ENCODE measurements at places on chromosomes 6 and 20.

DNA sequence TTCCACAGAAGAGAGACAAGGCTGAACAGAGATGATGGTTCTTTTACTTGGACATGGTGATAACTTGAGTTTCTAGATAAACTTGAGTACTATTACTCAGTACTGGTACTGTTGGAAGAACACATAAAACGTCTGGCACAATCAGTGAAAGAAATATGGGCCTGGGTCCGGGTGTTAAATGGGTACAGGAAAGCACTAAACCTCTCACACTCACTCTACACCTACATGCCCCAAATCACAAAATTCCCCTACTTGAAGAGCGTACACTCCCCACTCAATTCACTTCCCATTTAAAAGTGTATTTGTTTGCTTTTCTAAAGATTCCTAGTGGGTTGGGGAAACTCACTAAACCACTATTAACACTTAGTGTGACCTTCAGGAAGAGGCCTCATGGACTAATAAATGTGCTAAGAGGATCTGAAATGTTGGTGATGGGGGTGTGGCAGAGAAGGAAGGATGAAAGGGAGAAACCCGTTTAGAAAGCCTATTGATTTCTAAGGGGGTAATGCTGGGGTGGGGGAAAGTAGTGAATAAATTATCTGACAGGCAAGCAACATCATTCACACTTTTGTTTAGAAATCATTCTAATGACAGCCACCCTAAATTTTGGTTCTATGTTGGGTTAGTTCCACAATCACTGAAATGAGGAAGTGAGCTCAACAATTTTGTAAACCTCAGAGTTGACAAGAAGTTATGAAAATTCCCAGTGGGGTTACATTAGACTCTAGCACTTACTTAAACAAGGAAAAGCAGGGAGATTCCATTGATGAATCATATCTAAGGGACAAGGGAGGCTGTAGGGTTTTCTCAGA lies 222.6 kb upstream of the MARCKS start:
- DNase-seq = no peak

DNA sequence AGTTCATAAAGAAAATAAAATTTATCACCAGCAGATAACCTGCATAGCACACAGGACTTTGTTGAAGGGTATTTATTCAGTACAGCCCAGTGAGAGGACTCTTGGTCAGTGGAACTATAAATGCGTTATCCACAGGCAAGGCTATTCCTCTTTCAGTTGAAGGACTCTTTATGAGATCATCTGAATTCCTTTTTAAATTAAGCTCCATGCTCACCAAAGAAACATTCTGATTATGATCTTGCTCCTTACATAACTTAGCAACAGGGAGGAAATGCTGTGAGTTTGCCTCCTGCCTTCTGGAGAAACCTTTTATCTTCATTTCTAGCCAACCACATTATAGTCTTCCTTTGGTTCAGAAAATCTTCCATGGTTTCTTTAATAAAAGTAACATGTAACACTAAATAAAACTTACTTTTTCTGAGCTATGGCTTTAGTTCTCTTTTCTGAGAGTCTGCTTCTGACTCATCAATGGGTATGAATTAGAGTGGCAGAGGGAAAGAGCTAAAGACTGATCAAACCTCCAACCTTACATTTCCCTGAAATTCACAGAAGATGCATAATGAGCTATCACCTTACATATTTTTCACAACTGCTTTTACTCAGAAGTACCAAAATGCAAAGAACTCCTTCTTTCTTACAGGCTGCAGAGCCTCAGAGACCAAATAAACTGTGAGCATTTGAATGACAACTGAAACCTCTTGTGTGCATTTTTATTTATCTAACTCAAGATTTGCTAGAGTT lies 267.2 kb downstream of the ADGRG6 start:
- DNase-seq = no peak

DNA sequence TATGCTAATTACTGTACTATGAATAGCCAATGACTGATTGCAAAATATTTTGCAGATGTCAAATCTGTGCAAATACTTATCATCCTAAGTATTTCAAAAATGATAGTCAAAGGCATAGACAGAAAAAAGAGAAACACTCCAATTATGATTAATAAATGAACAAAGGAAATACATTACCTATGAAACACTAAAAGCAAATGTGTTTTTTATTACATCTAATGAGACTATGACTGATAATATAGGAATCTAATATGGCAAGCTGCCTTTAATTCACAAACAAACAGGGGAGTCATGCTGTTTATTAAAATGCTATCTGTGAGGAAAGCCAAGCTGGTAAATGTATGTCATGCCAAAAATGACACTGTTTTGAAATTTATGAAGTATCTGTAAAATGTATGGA lies 713.2 kb upstream of the NRSN1 start:
- no peak for DNase-seq

DNA sequence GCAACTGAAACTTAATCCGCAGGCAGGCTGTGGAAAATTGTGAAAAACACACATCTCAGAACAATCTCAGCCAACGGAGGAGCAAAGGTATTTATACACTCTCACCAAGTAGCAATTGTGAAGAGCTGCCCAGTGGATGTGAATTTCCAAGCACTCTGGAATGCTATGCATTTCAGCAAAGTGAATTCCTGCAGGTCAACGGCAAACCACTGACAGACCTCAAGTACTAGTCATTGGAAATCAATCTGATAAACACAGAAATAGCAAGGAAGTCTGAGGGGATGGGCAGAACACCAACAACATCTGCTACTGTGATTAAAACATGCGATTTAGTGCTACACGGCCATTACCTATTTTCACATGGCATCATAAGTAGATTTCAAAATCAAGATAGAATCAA lies 429.1 kb downstream of the HTR1B start:
- DNase-seq = no peak

GRCh38 chr6:161761966-161762365 lies 488.1 kb upstream of the AGPAT4 start:
- DNase-seq = no peak

DNA sequence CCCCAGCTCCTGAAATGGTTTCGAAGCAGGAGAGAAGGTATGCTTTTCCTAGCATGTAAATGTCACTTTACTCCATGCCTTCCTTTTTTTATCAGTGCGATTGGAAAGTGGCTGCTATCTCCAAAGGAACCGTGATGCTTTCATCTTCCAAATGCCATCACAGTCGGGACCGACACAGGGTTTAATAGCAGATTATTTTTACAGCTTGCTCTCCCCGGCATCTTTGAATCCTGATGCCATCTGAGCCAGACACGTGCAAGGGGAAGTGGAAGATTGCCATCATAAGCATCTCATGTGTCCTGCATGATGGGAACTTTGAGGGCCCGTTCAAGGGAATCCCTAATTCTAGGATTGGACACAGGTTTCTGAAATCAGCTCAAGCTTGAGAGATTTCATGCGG lies 253.4 kb upstream of the KCNG1 start:
- no peak for DNase-seq

DNA sequence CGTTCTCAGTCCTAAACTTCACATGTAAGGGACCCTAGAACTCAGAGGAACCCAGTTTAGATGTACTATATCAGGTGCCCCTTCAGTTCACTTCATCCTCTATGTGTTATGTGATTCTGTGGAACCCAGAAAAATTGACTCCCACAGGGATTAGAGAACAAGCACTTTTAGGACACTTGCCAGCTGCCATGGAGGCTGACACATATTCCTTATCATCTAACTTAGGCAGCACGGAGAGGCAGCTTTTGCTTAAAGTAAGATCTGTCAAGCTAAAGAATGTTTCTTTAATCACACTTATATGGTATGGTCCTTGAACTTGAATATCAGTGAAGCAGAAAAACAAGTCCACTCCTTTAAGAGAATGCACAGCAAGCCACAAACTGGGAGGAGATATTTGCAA lies 701.5 kb upstream of the ID4 start:
- no peak for DNase-seq

DNA sequence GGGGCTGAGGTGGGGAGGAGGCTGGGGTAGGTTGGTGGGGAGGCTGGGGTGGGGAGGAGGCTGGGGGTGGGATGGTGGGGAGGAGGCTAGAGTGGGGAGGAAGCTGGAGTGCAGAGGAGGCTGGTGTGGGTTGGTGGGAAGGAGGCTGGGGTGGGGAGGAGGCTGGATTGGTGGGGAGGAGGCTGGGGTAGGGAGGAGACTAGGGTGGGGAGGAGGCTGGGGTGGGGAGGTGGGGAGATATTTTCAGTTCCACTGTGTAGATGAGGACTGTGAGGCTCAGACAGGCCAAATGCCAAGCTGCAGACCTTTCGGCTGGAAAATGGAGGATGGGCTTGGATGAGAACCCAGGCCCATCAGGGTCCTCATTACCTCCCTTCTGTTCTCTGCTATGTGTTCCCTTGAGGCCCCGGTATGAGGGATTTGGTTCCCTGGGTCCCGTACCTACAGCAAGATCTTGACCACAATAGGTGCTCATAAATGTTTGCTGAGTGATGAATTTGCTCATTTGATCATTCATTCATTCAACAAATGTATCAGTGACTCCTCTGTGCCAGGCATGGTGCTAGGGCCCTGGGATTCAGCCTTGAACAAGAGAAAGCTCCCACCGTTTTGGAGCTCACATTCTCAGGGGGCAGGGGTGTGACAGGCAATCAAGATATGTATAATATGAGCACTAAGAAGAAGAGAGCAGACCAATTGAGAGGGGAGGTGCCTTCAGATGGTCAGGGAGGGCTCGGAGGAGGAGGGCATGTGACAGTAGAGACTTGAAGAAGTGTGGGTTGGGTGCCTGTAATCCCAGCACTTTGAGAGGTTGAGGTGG lies 36.1 kb upstream of the NOL4L start:
- peak; percentile 66 for DNase-seq

- no peak for DNase-seq
Observed at GRCh38 chr6:113645576-113645970, 211.6 kb upstream of the MARCKS start.

GRCh38 chr20:63153254-63154221 lies 62.4 kb downstream of the YTHDF1 start:
- no peak for DNase-seq

DNA sequence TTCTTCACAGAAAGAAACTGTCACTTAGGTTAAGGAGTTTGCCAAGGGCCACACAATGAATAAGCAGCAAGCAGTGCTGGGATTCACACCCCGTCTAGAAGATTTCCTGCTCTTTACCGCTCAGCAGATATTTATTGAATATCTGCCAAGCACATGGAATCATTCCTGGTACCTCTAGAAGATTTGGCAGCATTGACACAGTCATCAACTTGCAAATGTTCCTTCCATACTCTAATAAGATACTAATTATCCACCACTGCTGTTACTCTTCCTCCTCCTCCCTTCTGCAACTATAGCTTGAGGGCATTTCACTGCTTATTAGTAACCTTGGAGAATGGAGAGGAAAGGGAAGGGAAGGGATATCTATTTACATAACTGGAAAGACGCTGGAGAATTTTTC lies 13.0 kb downstream of the MOXD1 start:
- no peak for DNase-seq

GRCh38 chr6:26471970-26472369 lies 14.2 kb downstream of the BTN2A1 start:
- DNase-seq = no peak

DNA sequence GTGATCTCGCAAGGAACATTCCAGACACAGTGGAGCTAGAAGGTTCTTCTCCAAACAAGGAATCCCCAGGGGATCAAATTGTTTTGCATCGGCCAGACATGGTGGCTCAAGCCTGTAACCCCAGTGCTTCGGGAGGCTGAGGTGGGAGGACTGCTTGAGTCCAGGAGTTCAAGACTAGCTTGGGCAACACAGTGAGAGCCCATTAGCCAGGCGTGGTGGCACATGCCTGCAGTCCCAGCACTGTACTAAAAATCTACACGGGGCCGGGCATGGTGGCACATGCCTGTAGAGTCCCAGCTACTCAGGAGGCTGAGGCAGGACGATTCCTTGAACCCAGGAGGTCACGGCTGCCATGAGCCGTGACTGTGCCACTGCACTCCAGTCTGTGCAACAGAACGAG lies 15.3 kb downstream of the GMEB2 start:
- DNase-seq = no peak

GRCh38 chr6:73624896-73625295 lies 28.9 kb downstream of the SLC17A5 start:
- DNase-seq = no peak

DNA sequence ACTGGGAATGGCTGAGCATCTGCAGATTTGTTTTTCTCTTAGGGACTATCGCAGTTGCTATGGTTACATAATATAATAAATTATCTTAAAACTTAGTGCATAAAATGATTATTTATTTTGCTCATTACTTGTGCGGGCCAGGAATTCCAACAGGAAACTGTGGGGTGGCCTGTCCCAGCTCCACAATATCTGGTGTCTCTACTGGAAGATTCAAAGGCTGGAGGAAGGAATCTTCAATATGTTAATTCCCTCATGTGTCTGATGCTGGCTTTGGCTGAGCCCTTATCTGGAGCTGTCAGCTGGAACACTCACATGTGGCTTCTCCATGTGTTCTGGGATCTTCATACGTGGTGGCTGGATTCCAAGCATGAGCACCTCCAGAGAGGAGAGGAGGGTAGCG lies 23.9 kb upstream of the B3GAT2 start:
- no peak for DNase-seq

GRCh38 chr6:159100395-159101182 lies 55.8 kb upstream of the TAGAP start:
- no peak for DNase-seq

DNA sequence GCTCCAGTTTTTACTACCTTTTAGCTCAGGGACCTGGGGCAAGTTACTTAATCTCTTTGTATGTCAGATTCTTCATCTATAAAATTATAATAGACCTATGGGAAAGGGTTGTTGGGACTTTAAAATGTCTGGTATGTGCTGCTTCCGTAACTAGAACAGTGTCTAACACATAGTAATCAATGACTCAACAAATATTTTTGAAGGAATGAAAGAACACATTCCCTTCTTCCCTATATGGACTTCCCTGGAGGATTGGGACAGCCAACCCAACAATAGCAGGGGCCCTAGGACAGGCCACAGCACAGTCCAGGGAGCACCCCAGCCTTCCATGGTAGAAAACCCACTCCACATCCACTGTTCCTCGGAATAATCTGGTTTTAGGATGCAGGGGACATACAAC lies 50.7 kb upstream of the TPD52L1 start:
- no peak for DNase-seq

- DNase-seq = no peak
Observed at GRCh38 chr20:53990768-53991450, 79.5 kb downstream of the BCAS1 start.

- DNase-seq = no peak
Observed at GRCh38 chr6:32472781-32473375, 33.2 kb downstream of the HLA-DRA start.

GRCh38 chr20:36092398-36093024 lies 62.0 kb upstream of the EPB41L1 start:
- peak; percentile 66 for DNase-seq

DNA sequence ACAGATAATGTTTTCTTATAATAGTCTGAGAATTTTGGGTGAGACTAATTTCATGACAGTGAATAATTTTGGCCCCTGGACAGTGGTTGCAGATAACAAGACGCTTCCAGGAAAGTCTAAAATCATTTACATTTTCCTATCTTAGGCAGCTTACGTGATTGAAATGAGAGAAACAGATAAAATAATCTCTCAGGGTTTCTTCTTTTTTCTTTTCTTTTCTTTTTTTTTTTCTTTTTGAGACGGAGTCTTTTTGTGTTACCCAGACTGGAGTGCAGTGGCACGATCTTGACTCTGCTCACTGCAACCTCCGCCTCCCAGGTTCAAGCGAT lies 4.2 kb upstream of the SERPINB1 start:
- DNase-seq = no peak
